ENCODE measurements at places on chromosomes 4 and X.

DNA sequence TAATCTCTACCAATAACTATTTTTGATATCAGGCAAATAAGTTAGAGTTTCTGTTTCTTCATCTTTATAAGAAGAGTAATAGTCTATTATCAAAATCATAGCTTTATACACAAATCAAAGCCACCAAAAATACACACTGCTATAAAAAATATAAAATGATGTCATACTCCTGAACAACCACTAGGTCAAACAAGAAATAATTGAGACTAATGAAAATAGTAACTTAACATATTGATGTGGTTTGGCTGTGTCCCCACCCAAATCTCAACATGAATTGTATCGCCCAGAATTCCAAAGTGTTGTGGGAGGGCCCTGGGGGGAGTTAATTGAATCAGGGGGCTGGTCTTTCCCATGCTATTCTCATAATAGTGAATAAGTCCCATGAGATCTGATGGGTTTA is 2277.5 kb downstream of the ARAP2 start:
- DNase-seq = no peak

GRCh38 chr4:77697860-77698590 is 92.4 kb downstream of the CXCL13 start:
- DNase-seq = no peak

DNA sequence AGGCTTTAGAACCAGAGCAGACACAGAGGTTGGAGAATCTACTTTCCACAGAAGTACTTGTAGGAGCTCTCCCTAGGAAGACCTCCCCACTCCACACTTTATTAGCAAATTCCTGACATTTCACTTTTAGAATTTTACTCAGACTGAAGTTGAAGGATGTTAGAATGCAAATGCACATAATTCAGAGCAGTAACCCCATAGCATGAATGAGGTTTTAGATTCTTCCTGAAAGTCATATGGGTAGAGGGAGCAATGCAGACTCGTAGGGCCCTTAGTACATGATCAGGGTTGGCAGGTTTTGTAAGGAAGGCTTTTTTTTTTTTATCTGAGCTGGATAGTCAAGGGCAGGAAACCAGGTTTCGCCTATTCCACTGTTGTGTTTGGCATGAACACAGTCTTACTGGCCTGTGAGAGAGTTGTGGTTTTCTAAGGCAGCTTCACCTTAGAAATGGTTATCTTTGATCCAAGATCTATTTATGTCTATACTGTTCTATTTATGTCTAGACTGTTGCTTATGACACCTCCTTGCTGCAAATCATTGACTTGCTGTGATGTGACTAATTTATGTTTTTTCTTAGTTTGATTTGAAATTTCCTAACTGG is 48.9 kb downstream of the SPATA18 start:
- no peak for DNase-seq

DNA sequence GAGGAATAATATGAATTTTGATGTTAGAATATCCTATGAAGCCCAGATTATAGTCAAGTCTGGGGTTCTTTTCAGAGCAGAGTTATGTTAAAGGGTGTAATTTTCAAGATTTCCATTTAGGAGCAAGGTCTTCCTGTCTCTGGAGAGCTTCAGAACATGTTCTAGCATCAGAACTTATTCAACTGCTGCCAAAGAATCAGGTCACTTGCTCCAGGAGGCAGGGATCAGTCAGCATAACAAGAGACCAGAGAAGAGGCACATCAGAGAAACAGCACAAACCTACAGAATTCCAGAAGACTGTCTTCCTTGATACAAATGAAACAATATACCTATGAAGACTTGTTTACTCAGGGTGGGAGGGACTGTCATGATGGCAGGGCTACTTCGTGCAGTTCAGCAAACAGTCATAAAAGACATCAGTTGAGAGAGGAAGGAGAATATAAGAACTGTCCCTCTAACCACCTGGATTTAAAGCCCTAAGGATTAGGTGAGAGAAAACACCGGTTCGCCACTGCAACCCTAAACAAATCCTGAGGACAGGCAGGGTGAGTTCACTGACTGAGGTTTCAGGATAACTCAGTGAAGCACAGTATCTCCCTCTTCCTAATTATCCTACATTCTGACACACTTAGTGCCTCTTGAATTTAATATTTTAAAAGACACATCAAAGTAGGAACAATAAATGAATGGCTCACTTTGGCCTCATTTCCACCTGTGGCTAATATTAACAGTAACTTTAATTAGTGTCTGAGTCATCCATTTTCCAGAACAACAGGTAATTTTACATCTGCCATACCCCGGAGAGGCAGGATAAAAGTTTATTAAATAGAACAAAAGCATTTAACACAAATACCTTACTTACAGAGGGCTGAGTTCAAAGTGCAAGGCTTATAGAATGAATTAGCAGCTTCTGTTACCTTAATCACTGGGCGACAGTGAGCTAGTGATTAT is 93.0 kb downstream of the HDAC8 start:
- DNase-seq = no peak

GRCh38 chr4:1212546-1213335 is 36.2 kb downstream of the CTBP1 start:
- no peak for DNase-seq

DNA sequence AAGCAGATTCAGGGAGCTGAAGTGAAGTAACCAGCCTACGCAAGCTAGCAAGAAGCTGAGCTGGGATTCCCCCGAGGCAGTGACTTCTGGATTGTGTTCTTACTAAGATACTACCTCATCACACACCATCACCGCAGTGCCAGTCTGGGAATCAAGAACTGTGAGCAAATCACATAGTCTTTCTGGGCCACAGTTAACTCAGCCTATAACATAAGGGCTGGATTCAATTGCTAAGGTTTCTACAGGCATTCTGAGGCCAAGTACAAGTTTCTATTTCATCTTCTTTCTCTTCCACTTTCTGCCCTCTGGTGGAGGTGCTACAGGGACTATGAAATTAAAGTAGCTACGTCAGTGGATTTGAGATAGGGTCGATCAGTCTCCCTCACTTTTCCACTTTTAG is 1.4 kb upstream of the CORIN start:
- peak; percentile 60 for DNase-seq

DNA sequence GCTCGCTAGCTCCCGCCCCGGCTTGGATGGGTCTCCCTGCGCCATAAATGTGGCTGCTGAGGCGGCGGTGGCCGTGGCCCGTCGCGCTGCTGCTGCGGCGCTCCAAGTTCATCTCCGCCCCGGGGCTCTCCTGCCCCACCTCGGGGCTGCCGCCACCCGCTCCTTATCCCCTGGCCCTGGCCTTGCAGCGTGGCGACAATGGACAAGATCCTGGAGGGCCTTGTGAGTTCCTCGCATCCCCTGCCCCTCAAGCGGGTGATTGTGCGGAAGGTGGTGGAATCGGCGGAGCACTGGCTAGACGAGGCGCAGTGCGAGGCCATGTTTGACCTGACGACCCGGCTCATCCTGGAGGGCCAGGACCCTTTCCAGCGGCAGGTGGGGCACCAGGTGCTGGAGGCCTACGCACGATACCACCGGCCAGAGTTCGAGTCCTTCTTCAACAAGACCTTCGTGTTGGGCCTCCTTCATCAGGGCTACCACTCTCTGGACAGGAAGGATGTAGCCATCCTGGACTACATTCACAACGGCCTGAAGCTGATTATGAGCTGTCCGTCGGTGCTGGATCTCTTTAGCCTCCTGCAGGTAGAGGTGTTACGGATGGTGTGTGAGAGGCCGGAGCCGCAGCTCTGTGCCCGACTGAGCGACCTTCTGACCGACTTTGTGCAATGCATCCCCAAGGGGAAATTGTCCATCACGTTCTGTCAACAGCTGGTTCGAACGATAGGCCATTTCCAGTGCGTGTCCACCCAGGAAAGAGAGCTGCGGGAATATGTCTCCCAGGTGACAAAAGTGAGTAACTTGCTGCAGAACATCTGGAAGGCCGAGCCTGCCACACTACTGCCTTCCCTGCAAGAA is 763 bp downstream of the USP38 start:
- no peak for DNase-seq

- DNase-seq = no peak
These were observed 506.7 kb downstream of the PCDH18 start for GRCh38 chr4:137025484-137026059.

DNA sequence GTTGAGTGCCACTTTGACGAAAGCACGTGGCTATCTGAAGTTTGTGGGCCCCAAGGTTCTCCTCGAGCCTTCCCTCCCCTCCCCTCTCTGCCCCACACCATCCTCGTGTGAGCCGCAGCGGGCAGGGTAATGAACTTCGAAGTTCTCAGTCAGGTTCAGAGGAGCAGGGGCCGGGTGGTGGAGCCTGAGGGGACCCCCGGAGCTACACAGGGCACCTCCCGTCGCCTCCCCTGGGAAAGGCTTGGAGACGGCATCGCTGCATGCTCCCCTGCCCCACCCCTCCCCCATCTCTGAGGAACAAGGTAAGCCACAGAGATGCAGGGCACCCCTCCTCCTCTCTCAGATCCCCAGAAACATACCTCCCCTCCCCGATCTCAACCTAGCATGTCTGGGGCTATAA is 2.8 kb upstream of the NKX1-1 start:
- DNase-seq = no peak

- no peak for DNase-seq
These were observed 72.7 kb downstream of the FRMPD4 start for GRCh38 chrX:12210971-12211370.

DNA sequence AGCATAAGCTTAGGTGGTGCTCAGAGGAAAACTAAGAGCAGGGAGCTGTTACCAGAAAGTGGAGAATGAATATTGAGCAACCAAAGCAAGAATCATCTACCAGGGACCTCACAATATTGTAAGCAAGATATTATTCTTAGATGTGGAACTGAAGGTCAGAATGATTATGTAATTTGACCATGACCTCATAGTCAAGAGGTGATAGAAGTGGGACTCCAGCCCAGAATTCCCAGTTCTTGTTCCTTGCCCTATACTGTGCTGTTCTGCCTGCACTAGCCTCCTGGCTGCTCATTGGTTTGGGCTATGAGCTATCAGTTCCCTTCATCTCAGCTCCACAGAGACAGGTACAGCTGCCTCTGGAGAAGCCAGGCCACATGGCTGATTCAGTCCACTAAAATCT is 229.4 kb downstream of the LDB2 start:
- no peak for DNase-seq

- DNase-seq = peak; percentile 49
These were observed 52.8 kb downstream of the P2RY10 start for GRCh38 chrX:78997870-78998558.

DNA sequence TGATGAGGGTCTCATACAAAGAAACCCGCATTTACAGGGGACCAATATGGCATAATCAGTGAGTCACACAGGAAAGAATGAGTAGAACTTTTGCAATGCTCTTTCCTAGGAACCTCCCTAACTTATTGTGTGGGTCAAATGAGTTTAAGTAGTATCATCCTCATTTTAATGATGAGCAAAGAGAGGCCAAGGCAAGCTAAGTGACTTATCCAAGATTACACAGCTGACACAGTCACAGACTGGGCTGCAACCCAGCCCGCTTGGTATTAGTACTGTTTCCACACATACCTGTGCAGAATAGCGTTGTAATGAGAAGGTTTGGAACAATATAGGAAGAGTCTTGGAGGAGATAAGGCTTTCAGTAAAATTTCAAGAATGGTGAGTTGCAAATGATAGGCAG is 91.0 kb upstream of the PPP1R2C start:
- DNase-seq = no peak

DNA sequence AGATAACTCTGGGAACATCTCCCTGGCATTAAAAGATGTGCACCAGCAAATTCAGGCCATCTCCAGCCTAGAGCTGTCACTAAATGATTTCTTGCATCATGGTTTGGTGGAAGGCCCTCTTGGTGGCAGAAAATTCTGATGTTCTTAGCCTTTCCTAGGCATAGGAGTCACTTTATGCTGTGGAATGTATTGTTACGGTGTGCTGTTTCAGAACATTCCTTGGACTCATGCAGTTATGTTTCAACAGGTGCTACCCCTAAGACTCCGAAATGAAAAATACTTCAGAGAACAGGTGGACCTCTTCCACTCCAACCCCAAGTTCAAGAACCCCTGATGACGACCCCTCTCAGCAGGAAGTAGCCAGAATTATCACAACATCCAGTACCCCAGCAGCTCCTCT is 20.3 kb upstream of the PAPSS1 start:
- DNase-seq = no peak
